SK-N-SH (cell line): ENCODE measurements at places on chromosomes 3 and 15.

GRCh38 chr15:65651831-65652749 is 30.4 kb downstream of the SLC24A1 start:
- DNase-seq, result no peak

- DNase-seq, result no peak
Observed at GRCh38 chr3:150293401-150294001, 114.6 kb upstream of the TSC22D2 start.

- no peak for DNase-seq
Observed at GRCh38 chr3:45606991-45607712, 12.6 kb downstream of the LIMD1 start.

GRCh38 chr3:24166515-24166914 is 221.4 kb downstream of the NR1D2 start:
- no peak for DNase-seq

DNA sequence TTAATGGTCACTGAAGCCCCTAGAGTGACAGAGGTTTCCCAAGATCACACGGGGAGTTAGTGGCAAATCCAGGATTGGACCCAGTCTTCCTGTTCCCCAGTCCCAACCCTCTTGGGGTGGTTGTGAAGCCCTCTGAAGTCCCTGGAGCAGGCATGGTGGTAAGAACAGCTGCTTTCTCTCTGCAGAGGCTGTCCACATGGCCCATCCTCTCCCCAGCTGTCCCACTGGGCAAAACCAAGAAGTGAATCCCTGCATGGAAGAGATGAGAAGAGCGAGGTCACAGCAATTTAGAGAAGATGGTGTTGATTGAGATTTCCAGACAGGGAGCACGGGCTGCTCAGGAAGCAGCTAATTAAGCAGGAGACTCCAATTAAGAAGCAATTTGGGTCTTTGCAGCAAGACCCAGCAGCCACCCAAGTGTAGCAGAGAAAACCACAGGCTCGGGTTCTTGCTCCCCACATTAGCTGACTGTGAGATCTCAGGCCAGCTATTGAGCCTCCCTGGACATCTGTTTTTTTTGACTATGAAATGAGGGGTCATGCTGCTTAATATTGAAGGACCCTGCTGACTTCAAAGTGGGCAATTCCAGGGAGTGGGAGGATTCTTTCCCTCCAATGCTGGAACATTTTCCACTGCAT is 14.8 kb upstream of the HDAC11 start:
- DNase-seq, result no peak

DNA sequence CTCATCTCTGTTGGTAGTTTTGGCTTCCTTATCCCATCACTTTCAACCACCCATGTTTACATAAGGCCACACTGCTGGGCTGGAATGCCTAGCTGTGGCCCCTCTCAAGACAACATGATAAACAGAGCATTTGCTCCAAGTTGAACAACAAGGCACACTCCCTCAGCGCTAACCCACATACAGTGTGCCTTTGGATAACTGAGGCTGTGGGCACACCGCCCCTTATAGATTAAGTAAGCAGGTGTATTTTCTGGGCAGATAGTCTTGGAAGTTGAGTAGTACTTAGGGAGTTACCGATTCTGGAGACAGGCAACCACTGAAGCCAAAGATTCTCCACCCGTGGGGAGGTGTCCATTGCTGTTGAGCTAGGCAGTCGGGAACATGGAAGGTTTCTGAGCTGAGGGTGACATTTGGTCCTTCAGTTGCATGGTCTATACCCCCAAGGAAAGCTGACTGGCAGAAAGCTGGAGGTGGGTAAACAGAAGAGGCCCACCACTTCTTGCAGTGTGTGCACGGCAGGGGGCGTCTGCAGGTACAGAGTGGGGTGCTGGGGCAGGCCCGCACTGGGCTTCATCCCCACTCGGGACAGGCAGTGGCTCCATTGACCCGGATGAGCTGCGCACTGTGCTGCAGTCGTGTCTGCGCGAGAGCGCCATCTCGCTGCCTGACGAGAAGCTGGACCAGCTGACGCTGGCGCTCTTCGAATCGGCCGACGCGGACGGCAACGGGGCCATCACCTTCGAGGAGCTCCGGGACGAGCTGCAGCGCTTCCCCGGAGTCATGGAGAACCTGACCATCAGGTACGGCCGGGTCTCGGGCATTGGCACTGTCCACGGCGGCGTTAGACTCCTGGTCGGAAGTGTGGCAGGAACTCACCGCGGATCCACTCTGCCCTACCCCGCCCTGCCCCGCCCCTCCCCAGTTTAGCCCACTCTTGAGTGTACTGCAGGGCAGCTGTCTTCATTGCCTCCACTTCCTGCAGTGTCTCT is 16.8 kb downstream of the NOX5 start:
- peak; percentile 83 for DNase-seq

GRCh38 chr15:57859130-57859685 is 152.7 kb downstream of the POLR2M start:
- no peak for DNase-seq

- no peak for DNase-seq
Observed at GRCh38 chr15:40985541-40986330, 32.5 kb downstream of the CHAC1 start.

- no peak for DNase-seq
Observed at GRCh38 chr3:132293251-132293650, 24.0 kb upstream of the ACP3 start.

- no peak for DNase-seq
Observed at GRCh38 chr3:66885326-66886000, 112.6 kb upstream of the KBTBD8 start.

DNA sequence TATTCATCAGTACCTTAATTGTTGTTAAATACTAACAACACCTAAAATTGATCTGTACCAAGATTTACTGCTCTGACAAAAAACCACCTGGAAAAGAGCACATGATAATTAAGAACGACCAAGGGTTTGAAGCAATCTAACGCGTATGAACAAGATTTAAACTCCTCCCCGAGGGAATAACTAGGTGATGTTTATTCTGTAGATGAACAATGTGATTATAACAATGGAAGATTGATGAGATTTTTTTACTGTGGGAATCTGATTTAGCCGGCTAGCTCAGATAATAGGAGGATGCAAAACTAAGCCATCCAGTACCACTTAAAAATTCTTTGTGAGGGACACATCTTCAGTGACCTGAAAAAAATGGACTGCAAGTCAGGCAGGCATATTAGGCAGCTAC is 222.1 kb downstream of the FHIT start:
- DNase-seq, result no peak

DNA sequence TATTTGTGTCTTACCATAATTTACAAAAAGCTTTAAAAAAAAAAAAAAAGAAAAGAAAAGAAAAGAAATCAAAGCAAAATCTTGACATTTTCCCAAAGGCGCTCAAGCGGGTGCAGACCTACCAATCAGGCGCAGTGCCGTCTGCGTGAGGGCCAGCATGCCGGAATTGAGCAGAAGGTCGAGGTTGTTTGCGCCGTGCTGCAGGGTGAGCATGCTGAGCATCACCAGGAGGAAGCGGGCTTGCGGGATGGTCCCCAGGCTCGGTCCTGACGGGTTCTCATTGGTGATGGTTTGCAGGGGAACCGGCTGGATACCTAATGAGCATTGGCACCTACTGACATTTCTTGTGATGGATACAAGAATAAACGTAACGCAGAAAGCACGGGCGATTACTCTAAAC is 93.9 kb downstream of the HERC2 start:
- no peak for DNase-seq

DNA sequence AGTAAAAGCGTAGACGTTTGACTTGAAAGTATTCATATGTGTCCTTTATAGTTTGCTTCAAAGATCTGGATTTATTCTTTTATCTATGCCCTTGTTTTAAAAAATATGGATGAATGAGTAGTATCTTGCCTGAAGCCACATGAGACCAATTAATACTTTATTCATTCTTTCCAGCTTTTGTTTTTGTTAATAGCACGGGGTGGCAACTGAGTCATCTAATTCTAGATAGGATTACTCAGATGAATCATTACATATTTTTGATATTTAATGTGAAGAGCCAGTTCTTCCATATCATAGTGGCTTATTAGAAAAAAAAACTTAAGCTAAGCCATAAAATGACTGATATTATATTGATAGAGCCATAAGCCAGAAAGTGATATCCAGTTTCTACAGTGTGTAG is 121.9 kb downstream of the BBX start:
- no peak for DNase-seq

DNA sequence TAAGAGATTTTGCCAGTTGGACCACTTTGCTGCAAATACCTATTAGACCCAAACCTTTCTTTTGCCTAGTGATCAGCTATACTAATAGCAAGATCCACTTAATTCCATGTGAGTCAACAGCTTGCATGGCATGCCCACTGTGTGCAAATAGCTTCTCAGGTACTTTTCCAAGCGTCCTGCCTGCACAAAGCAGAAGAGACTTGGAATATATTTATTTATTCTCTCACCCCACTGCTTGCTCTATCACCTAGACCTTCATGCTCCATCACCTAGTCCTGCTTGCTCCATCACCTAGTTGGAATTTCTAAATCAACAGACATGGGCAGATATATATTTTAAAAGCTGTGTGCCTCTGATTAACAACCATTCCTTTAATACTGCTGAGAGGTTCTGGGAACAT is 47.6 kb downstream of the MBNL1 start:
- DNase-seq, result no peak

- no peak for DNase-seq
Observed at GRCh38 chr15:80012060-80012726, 41.2 kb upstream of the BCL2A1 start.

DNA sequence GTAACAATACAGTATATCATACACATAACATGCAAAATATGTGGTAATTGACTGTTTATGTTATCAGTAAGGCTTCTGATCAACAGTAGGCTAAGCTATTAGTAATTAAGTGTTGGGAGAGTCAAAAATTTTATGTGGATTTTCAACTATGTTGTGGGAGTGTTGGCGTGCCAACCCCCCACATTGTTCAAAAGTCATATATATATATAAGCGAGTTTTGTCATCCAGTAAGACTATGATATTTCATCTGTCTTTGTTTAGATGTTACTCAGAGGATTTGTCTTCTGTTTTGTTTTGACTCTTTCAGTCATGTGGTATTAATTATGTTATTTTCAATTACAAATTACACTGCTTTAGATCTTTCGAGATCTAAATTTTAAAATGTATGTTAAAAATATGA is 51.0 kb upstream of the RAP2B start:
- no peak for DNase-seq

- DNase-seq, result no peak
Observed at GRCh38 chr3:15781637-15782402, 16.0 kb downstream of the ANKRD28 start.

DNA sequence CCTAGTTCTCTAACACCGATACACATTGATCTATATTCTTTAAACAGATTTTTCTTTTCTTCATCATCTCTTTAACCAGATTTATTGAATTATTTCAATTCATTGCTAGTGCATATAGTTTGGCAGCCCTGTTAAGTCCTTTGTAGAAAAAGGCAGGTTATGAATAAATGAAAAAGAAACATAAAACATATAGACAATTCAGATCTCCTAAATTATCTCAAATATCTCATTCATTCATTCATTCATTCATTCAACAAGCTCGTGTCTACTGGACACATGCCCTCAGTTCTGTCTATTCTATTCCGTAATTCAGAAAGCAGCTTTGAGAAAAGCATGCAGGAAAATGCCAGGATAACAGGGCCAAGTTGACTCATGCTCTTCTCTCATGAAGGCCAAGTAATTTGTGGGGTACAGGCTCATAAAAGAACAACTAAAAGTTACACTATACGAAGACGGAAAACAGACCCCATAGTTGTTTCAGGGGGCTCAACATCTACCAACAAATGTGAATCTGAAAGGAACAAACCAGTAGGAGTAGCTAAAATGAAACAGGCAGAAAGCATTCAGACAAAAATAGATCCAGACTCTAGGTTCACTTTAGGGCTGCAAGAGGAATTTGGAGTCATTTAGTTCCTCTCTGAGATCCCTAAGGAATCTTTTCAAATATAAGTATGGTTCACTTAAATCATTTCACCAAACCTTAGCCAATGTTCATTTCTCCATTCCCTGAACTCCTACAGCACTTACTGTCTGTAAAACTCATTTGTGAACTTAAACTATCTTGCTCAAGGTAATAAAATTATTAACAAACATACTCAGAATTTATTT is 7.5 kb downstream of the ZNF148 start:
- DNase-seq, result no peak

GRCh38 chr3:42762046-42762724 is 10.9 kb downstream of the CCDC13 start:
- DNase-seq, result no peak

DNA sequence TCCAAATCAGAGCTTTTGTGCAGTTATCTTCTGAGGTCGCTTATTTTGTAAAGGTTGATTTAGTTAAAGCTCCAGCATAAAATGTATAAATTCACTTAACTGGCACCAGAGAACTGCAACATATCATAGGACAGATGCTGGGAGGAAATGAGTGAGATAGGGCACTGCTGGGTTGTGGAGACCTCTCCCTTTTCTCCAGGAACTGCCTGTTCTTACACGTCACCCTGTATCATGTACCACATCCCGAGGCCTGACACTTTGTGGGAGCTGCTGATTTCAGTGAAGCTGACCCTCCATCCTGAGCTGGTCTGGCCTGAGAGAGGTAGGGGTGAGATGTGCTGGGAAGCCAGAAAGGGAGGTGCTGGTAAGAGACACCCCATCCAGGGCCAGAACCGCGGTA is 213.8 kb upstream of the FEZF2 start:
- DNase-seq, result no peak

- DNase-seq, result no peak
Observed at GRCh38 chr3:32531010-32531647, 28.5 kb upstream of the CMTM6 start.

DNA sequence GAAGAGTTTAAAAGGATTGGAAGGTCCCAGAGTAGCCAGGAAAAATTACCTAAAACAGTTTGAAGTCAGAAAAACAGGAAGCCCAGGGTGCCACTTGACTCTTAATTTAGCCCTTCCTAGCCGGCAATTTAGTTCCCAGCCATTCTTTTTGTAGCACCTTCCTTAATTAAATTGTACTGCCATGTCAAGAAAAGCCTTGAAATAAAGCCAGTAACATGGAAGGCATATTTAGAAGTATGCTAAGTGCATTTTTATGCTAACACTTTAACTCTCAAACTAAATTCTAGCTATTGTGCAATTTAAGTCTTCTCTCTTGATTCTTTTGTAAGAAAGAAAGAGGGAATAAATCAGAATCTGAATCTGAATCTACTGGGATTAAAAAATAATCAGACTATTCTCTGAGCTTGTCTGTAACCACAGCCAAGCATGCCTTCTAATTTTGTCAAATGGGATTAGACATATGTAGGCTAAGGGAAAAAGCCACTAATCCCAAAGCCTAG is 43.2 kb downstream of the MAP3K13 start:
- no peak for DNase-seq
